ENCODE measurements at places on chromosomes 7 and 10. TPM values are rescaled to one million over a fixed set of nuclear protein-coding genes. Genes with fewer than 3 reads are reported as not detected.

The NAT16 gene
- not detected for total RNA-seq

The SH2D4B gene
- not detected for total RNA-seq

The NDUFA5 gene
- 51.1 TPM for total RNA-seq

The C10orf143 gene
- 1.1 TPM for total RNA-seq

The MTURN gene
- 11.1 TPM for total RNA-seq

The NUB1 gene
- total RNA-seq = 32.3 TPM

The OR2A5 gene
- total RNA-seq = not detected

The NXPH1 gene
- not detected for total RNA-seq
